ENCODE measurements at places on chromosomes 5 and 9.

DNA sequence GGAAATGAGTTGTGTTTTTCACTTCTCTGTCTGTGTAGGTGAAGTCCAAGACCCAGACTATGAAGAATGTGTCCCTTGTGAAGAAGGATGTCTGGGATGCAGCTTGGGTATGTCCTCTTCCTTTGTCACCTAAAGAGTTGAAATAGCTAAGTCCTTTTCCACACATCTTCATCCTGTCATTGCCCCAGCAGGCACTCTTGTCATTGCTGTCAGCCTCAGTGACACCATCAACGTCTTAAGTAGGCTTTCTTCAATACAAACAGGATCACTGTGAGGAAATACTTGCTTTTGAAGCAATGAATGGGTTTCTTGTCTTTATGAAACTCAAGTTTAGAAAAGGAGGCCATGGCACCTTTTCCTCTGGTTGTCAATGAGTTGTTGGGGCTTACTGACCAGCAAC lies 153.6 kb downstream of the RFK start:
- DNase-seq = no peak

DNA sequence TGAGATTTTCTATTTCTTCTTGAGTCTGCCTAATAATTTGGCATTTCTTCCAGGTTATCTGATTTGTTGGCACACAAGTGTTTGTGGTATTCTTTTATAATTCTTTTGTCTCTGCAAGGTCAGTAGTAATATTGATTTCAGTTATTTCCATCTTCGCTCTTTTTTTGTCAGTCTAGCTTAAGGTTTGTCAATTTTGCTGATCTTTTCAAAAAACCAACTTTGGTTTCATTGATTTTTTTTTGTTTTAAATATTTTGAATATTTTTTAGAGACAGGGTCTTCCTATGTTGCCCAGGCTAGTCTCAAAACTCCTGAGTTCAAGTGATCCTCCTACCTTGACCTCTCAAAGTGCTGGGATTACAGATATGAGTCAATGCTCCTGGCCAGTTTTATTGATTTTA lies 162.8 kb downstream of the BARX1 start:
- DNase-seq = no peak

DNA sequence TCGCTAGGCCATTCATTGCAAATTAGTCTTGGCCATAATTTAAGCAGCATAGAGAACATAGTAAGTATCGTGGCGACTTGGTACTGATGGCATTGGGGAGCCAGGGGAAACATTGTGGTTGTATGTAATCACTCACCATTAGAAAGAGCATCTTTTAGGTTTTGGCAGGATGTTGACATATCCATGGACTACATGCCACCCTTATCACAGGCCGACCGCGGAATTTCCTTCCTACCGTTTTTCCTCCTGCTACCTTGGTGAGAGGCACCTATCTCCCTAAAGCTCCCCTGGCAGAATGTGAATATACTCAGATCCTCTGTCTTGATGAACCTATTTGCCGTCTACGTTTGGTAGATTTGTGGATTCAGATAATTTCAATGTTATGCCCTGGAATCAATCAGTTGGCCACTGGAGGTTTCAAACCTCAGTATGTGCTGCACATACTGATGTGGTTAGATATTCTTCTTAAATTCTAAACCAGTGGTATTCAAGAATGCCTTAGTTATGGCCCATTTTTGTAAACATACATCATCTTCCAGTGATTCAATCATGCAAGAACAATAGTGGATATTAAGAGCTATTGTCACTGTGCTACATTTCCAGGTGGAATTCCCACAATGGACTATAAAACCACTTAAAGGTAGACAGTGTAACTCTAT lies 271.0 kb upstream of the HAPLN1 start:
- no peak for DNase-seq

DNA sequence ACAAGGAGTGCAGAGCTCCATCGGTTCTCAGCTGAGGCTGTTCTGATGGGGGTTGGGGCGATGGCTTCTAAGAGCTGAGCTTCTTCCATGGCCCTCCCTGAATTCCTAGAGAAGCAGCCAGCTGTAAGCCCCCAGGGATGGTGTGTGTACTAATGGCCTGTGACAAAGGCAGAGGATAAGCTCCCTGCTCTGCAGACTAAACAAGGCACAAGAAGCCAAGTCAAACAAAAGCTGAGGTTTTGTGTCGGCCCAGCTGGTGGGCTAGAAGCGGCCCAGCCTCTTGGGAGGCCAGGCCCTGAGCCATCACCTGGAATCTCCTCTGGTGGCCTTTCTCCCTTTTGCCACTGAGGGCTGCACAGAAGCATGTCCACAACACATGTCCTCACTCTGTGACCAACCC lies 75.0 kb upstream of the XPA start:
- DNase-seq = no peak

DNA sequence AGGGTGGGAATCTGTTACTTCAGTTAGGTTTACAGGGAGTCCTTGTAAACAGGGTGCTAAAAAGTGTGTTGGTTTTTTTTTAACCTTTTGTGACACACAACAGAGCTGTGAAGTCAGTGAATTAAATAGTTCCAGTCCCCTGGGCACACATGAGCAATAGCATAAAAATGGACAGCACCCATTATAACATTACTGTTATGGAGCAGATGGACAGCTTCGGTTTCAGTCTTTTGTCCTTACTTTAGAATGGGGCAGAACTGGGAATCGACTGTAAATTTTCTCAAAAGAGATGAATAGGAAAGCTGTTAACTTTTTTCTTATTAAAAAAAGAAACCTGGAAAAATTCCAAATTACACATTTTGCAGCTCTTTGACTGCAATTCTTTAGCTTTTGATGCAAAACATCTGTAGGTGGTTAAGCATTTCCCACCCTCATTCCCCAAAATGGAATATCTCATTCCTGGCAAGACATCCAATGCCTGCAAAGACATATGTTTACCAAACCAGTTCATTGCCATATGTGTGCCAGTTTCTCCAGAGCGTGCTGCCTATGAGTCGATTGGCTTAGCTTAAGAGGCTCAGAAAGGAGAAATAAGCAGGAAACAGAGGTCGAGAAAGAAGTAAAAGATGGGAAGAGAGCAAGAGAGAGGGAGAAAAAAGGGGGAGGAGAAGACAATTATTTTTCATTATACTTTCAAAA lies 212.3 kb upstream of the TMEM161B start:
- no peak for DNase-seq

Measured in T follicular helper cell (primary cell).